CD4-positive, alpha-beta T cell treated with Interleukin-15 for 4 hours (primary cell): ENCODE measurements at places on chromosomes 4 and X.
A peak's percentile ranks its signal among the peaks of the same experiment; 100 is the strongest.

- no peak for DNase-seq
Observed at GRCh38 chr4:58209551-58209950, 1099.4 kb upstream of the IGFBP7 start.

DNA sequence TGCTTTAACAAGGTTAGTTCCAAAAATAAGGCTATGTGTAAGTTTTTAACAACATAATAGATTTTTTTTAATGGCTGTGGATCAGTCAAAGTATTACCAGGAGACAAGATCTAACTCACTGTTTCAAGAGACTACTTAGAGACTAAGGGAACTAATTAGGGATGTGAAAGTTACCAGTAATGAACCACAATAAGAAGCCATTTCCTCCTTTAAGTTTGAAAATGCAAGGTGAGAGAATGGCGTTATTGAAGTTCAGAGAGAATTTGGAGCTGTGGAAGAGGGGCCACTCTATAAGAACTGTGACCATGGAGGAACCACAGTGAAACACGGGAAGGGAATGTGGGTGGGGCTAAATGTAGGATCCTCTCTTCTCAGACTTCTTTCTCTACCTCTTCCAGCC is 624.2 kb downstream of the GLUD2 start:
- DNase-seq: no peak

GRCh38 chr4:6926081-6926480 is 16.5 kb downstream of the TBC1D14 start:
- DNase-seq: peak; percentile 32

- no peak for DNase-seq
Observed at GRCh38 chr4:77992581-77992980, 64.5 kb upstream of the FRAS1 start.

GRCh38 chr4:95889662-95890061 is 49.8 kb downstream of the PDHA2 start:
- no peak for DNase-seq

GRCh38 chr4:7333801-7334421 is 100.8 kb downstream of the PSAPL1 start:
- DNase-seq: no peak

GRCh38 chrX:20594985-20595384 is 328.3 kb upstream of the RPS6KA3 start:
- no peak for DNase-seq

DNA sequence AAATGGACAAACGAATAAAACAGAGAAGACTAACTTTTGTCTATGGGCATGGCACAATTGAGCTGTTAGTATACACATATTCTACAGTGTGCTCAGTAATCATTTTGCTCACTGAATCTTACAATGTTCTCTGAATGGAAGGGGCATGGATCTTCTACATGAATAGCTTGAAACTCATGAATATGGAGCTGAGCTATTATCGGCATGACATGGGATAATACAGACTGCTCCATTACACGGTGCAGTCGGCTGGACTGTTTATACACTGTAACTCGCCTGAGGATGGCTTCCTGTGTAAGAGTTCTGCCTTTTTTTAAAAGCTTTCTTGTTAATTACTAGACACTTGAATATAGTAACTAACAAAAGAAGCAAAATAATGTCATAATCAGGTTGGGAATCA is 368.5 kb upstream of the MAD2L1 start:
- no peak for DNase-seq

DNA sequence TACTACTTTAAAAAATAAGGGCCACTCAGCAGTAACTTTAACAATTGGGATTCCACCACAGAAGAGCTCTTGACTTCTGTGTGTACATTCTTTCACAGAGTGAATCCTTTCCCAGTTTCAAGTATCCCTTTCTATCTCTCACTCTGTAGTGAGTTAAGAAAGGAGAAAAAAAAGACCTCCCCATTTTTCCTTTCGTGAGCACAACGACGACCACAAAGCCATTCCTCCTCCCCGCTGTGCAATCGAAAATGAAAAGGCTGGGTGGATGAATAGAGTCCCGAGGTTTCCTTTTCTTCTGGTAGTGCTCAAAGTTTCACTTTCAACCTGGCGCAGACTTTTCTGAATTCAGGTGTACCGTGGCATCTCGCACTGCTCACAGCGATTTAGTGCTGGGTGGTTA is 58.0 kb downstream of the TAB3 start:
- DNase-seq: peak; percentile 3

- DNase-seq: no peak
Observed at GRCh38 chr4:138803051-138803450, 212.5 kb upstream of the NOCT start.

DNA sequence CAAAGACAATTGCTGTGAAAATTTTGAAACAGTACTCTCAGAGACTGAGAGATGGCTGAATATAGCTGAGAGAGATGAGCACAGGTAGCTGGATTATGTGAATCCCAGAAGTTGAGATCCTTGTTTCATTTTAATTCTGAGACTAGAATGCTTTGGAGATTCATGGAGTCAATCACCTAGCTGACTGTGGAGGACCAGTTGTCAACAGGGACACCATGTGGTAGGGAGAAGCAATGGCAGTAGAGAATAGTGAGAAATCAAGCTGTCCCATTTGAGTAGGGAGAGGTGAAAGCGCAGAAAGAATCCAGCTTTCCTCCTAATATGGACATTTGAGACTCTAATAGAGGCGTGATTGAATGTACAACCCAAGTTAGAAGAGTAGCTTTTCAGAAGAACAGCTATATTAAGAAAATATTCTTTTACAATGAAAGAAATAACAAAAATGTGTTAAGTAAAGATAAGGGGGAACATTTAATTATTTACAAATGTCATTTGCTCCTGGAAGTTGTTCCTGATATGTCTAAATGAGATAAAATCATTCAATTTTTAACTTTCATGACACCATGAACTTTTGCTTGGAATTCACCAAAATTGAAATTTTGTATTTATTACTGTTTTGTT is 30.3 kb upstream of the GLRB start:
- DNase-seq: no peak

DNA sequence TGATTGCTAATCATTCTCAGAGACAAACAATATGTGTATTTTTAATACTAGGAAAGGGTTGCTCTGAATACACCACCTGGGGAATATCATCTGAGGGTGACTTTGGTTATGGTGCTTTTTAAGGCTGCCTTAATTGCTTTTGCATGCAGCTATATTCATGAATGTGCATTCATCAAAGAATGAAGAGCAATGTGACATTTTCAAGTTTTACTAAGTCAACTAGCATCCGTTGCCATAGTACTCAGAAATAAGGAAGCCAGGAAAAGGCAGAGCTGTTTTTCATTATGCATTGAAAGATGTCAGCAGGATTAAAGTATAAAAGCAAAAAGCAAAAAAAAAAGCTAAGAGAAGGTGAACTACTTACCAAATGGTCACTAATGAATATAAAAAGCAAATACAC is 67.4 kb upstream of the PCDH18 start:
- DNase-seq: no peak

- no peak for DNase-seq
Observed at GRCh38 chr4:3498901-3499510, 33.2 kb downstream of the LRPAP1 start.

DNA sequence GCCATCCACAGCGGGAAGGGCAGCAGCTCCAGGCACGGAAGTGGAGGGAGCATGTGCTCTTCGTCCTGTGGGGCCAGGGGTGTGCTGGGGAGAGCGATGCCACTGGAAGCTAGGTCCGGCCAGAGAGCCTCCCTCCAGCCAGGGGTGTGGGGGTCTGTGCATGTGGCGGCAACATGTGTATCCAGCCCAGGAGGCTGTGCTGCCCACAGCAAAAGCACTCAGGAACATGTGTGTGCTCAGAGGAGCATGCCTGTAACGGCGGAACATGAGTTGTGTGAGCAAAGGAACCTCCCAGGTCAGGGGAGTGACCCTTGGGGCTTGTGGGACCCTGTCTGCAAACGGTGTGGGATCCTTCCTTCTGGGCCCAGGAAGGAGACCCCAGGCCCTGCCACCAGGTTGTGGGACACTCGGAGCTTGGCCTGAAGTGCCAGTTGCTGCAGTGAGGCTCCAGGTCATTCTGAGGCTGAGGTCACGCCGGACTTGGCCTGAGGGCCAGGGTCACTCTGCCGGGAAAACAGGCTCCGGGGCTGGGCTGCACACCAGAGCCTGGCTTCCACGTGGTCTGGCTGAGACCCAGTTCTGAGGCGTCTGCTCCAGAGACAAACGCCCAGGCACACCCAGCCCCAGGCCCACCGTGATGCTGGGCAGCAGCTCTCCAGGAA is 37.2 kb downstream of the CPLX1 start:
- DNase-seq: no peak

- DNase-seq: no peak
Observed at GRCh38 chr4:1492142-1492457, 85.9 kb upstream of the NKX1-1 start.

DNA sequence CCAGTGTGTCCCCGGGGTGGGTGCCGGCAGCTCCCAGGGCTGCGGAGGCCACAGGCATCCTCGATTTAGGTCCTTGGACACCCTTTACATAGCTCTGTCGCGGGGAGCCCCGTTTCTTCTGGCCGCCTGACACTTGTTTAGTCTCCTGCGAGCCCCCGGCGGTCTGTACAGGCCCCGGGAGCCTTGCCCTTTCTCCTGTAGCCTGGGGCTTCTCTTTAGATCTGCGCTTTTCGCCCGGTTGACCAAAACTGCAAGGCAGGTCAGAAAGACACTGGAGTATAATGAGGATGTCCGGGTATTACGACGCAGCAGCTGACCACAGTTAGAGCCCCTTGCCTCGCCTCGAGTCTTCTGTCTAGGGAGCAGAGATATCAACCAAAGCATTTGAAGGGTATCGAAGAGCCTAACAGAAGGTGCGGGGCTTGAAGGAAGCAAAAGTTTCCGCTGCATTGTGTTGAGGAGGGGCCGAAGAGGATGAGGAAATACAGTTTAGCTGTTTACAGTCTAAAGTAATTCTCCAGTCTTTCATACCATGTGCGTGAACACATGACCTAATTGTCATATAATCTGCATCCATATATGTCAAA is 479 bp downstream of the BRCC3 start:
- no peak for DNase-seq

GRCh38 chr4:143641361-143641760 is 59.1 kb downstream of the FREM3 start:
- DNase-seq: no peak

GRCh38 chr4:88442689-88443191 is 14.2 kb upstream of the HERC5 start:
- no peak for DNase-seq

DNA sequence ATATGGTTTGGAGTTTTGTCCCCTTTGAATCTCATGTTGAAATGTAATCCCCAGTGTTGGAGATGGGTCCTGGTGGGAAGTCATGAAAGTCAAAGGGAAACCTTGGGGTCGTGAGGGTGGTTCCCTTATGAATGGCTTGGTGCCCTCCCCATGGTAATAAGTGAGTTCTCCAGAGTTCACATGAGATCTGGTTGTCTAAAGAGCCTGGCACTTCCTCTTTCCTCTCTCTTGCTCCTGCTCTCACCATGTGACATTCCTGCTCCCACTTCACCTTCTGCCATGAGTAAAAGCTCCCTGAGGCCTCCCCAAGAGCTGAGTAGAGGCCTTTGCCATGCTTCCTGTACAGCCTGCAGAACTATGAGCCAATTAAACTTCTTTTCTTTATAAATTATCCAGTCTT is 5.5 kb upstream of the IL15 start:
- DNase-seq: no peak

DNA sequence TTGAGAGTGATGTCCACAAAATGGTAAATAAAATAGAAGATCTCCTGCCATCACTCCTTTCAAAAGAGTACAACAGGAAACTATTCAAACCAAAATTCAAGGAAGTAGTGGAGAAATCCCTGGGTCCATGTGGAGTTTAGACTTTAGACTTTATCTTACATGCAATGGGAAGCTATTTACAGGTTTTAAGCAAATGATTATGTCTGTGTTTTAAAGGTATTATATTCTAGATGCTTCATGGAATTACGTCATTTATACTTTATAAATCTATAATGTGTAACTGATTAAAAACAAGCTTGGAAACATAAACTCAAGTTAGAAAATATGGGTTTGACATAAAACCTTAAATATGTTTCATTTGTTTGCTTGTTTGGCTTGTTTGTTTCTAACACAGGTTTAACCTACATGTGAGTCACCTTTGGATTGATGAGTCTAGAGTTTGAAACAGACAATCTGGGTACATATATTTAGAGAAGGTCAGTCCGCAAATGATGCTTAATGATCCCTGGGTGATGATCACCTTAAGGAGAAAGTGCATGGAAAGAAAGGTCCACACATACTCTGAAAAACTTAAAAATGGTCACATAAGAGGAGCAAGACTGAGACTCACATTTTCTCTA is 519.6 kb upstream of the AGA start:
- no peak for DNase-seq

GRCh38 chr4:56388306-56388705 is 1.0 kb upstream of the AASDH start:
- no peak for DNase-seq

DNA sequence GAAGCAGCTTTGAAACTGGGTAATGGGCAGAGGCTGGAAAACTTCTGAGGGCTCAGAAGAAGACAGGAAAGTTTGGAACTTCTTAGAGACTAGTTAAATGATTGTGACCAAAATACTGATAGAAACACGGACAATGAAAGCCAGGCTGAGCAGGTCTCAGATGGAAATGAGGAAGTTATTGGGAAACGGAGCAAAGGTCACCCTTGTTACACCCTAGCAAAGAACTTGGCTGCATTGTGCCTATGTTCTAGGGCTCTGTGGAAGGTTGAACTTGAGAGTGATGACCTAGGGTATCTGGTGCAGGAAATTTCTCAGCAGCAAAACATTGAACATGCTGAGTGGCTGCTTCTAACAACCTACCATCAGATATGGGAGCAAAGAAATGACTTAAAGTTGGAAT is 50.8 kb upstream of the FBXW7 start:
- no peak for DNase-seq

GRCh38 chrX:137427816-137428215 is 138.1 kb upstream of the ZIC3 start:
- DNase-seq: no peak

DNA sequence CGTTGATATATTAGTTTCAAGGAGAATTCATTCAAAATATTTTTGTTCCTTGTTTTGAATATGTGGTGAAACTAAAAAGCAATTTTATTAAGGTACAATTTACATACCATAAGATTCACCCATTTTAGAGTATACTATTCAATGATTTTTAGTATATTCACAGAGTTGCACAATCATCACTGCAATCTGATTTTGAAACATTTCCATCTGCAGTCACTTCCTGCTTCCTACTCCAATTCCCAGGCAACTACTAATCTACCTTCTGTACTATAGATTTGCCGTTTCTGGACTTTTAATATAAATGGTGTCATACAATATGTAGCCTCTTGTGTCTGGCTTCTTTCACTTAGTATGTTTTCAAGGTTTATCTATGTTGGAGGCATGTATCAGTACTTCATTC is 71.3 kb downstream of the SLC9A7 start:
- no peak for DNase-seq

GRCh38 chr4:126715067-126715466 is 917.7 kb upstream of the INTU start:
- DNase-seq: no peak

DNA sequence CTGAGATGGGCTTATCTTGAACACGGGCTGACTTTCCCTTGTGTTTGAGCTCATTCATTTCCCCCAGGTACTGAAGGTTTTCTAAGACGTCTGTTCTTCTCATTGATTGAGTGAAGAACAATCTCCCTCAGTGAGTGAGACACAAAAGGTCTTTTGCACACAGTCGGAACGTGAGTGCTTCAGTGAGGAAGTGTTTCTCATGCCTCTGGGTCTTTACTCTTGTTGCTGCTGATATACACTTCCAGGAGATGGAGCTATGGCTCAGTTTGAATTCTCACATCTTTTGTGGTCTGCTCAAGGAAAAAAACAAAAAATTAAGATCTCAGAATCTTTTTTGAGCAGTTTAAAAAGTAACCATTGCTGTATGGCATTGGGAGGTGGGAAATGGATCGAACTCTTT is 981.9 kb upstream of the TENM3 start:
- no peak for DNase-seq
